ENCODE measurements at places on chromosomes 16 and 17.

- DNase-seq = no peak
These were observed 502.6 kb downstream of the HAPSTR1 start for GRCh38 chr16:9594047-9594446.

DNA sequence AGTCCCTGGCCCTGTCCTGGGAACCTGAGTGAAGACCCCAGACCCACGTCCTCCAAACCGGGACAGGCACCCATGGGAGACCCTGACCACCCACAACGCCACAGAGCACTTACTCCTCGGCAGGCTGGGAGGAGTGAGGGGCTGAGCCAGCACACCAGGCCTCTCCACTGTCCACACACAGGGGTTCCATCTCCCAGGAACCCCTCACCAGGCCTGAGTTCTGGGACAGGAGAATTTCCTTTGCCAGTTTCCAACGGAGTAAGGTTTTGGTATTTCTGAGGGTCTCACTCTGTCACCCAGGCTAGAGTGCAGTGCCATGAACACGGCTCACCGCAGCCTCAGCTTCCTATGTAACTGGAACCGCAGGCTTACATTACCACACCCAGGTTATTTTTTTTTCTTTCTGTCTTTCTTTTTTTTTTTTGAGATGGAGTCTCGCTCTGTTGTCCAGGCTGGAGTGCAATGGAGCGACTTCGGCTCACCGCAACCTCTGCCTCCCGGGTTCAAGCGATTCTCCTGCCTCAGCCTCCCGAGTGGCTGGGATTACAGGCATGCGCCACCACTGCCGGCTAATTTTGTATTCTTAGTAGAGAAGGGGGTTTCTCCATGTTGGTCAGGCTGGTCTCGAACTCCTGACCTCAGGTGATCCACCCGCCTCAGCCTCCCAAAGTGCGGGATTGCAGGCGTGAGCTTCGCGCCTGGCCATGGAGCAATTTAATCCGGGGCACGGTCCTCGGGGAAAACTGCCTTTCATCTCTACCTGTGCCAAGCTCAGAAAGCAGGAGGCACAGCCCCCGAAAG, 1.6 kb downstream of the PGAP6 start:
- DNase-seq = peak; percentile 39

GRCh38 chr17:32445074-32445415, 735 bp downstream of the PSMD11 start:
- no peak for DNase-seq

DNA sequence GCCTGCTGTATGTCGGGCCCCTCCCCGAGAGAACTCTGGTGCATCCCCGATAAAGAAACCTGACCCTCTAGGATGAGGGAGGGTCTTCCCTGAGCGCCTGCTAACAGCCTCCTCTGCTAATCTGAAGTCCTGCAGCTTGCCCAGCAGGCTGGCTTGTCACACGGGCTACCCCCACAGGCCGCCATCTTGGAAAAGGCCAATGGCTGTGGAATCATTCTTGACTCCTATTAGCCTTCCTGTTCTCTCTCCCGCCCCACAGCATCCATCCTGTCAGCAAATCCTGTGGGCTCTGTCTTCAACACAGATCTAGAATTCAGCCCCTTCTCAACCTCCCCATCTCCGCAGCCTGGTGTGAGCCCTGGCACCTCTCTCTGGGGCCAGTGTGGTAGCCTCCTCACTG, 12.0 kb downstream of the IL4R start:
- no peak for DNase-seq

- no peak for DNase-seq
These were observed 84.8 kb upstream of the CPHXL start for GRCh38 chr16:75811020-75811634.

DNA sequence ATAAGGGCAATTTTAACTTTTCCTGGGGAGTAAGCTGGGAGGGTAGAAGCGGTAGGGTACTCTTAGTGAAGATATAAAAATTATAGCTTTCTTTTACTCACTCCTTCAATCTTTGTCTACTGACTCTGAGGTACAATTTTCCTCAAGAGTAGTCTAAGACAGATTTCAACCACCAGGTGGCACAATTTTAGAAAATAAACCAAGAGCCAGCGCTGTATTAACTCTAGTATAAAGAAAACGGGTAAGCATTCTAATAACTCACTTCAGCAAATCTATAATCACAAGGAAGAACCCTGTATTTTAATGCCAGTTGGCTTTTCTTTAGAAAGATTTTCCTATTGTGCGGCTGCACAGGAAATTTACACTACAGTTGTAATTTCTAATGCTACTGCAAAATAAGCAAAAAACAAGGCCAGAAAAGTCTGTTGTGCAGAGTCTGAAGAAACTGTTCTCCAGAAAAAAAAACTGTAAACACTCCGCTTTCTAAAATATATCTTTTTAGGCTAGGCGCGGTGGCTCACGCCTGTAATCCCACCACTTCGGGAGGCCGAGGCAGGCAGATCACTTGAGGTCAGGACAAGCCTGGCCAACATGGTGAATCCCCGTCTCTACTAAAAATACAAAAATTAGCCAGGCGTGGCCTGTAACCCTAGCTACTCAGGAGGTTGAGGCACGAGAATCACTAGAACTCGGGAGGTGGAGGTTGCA, 1.9 kb downstream of the CMC2 start:
- peak; percentile 81 for DNase-seq

GRCh38 chr17:77404812-77405581, 264.2 kb downstream of the SEC14L1 start:
- DNase-seq = peak; percentile 87

DNA sequence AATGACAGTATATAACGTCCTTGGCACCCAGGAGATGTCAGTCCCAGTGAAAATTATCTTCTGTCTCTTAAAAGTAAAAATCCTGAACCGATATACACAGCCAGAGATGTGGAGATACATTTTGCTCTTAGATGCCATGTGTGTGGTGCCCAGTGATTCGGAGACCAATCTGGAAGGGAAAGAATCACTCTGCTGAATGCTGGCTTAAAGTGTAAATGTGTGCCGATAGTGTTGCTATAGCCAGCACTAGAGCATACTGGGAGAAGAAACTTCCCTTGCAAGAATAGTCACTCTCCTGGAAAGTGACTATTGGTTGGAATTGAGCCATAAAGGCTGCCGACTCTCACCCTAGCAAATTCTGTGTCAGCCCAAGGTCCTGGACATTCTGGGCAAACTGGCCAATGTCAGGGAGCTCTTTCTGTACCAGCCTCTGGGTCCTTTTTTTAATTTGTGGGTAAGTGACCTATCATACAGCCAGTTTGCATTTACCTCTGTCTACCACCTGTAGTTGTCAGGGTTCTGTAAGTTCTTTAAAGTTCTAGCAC, 44.2 kb upstream of the HNF1B start:
- no peak for DNase-seq

DNA sequence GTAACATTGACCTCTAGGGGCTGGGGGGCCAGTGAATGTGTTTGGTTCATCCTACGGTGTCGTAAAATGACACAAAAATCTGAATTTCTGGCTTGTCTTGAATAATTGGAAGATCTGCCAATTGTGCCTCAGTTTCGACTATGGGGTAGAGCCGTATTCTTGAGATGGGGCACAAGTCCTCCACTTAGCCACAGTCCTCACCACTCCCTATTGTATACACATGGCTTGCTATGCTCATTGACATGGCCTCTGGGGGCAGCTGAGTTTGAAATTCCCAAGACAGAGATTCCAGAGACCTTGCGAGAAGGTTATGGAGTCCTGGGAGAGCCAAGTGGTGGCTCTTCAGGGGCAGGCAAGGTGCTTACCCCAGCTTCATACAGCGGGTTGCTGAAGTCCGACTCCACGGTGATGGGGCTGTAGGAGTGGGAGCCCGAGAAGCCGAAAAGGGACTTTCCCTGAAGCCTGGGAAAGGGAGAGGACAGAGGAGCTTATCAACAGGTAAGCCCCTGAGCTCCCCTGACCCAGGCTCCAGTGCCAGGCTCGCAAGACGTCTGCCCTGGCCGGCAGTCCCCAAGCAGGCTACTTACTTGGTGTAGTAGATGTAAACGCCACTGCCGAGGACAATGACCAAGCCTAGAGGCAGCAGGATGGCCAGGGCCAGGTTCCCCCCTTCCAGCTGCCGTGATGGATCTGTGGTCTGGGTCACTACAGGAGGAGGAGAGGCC, 9.0 kb upstream of the CDIPT start:
- DNase-seq = no peak

GRCh38 chr17:73489333-73489732, 154.9 kb downstream of the SDK2 start:
- DNase-seq = no peak

GRCh38 chr16:30509081-30509765, 17.1 kb downstream of the ZNF768 start:
- no peak for DNase-seq
